ENCODE measurements at places on chromosomes 7 and 10.

DNA sequence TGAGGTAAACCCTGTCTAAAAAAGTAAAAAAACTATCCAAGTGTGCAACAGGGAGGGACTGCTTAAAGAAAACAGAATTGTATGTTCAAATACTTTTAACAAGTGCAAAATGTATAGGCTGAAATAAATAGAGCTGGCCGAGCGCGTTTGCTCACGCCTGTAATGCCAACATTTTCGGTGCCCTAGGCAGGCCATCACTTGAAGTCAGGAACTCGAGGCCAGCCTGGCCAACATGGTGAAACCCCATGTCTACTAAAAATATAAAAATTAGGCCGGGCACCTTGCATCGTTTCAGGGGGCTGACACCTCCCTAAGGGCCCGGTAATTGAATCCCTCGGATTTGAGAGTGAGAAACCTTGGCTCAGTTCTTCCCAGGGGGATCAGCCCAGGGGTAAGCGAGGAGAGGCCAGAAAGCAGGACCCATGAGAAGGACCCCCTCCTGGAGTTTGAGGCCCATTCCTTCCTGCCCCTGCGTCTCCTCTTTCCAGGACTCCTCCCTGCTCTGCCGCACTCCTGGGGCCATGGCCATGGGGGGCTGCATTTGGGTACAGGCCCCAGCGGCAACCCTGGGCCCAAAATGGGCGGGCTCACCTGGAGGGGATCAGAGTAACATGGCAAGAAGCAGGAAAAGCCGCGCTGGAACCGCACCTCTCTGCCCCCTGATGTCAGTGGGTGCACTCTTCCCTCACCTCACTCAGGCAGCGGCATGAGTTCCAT, 75.5 kb upstream of the TMEM248 start:
- DNase-seq, result no peak

DNA sequence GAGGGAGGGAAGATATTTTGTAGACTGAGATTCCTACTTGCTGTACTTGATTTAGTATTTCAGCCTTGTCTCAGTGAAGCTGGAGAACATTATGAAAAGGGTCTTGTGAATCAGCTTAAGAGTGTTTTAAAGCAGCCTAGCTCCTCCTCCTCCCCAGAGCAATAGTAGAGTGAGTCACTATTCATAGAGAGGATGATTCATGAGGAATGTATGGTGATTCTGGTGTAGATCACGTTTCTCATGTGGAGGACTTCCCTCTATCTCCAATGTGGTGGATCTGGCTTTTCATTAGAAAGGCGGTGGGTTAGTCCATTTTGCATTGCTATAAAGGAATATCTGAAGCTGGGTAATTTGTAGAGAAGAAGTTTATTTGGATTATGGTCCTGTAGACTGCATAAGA, 340.1 kb upstream of the CHRM2 start:
- no peak for DNase-seq

DNA sequence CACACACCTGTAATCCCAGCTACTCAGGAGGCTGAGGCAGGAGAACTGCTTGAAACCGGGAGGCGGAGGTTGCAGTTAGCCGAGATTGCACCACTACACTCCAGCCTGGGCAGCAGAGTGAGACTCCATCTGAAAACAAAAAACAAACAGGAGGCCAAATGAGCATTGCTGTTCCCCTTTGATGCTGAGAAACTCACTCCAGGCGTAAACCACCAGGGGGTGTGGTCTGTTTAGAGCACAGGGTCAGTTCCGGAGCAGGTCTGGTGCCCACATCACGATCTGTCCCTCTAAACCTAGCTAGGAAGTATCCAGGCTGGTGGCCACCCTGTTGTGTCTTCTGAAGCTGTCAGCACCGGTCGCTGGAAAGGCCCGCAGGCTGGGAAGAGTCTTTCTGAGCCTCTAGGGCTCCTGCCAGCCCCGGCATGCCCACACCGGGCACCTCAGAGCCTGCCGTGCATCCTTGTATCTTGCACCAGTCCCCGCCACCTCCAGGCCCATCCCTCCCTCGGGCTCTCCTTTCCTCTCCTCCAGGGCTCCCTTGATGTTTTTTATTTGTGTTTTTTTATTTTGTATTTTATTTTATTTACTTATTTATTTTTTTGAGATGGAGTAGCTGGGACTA, 66.3 kb upstream of the SH2B2 start:
- no peak for DNase-seq

- no peak for DNase-seq
Observed at GRCh38 chr7:86592185-86592584, 51.5 kb upstream of the GRM3 start.

DNA sequence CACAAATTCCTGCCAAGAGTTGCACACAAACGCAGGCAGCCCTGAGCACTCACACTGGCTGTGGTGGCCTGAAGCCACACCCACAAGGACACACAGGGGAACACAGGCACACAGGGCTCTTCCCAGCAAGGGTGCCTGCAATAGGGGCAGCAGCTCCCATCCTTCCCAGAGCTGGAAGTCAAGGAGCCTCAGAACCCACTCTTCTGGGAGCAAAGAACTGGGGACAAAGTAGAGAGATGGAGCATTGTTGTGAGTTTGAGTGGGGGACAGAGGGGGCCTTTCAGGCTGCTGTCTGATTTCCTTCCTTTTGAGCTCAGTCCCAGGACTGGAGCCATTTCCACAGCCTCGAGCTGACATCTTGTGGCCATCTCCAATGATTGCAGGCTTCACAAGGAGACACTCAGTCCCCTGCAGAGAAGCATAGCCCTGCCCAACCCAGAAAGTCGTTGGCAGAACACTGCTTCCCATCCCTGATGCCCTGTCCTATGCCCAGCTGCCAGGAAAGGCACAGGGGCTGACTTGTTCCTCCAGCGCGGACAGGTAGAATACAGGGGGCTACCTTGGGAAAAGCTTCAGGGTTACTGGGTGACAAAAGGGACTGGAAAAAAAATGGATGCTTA, 34.4 kb upstream of the SLF2 start:
- DNase-seq, result peak; percentile 69

GRCh38 chr10:48511875-48512231, 93.0 kb downstream of the ARHGAP22 start:
- DNase-seq, result no peak

GRCh38 chr7:46352004-46352954, 431.2 kb upstream of the IGFBP3 start:
- DNase-seq, result peak; percentile 60

- no peak for DNase-seq
Observed at GRCh38 chr7:105286441-105286840, 102.3 kb downstream of the SRPK2 start.

GRCh38 chr10:90775351-90776028, 82.3 kb downstream of the HTR7 start:
- no peak for DNase-seq

DNA sequence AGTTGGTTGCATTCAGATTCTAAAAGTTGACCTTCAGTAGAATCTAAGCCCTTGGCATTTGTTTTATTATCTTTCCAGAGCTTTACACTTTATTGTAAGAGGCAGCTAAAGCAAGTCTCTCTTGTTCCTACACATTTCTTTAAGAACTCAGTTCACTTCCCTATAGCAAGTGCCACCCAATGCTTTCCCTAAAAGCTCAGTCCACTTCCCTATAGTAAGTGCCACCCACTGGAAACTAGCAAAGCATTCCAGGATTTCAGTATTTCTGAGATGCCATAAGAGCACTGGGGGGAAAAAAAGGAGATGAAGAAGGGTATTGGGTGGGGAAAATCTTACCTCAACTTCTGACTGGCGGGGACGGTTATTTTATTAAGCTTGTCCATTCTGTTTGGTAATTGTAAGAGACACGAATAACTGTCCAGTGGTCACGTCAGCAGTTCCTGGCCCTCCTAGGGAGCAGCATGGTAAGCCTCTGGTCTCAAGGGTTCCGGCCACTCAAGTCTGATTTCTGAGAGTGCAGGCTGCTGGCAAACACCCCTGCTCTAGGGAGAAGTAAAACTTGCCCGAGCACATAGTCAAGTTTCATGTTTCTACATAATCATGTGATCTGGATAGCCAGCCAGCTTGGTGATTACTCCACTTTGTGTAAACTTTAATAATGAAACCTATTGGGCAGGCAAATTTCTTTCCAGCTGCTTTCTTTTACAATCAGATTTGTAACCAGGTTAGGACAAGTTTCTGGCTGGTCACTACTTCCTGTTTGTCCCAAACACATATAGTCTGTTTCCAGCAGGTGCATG, at the start of gene BLNK:
Gene BLNK (minus strand): TSS at position 554 of the 800 bp plus-strand sequence. CDS start 171 bp downstream, at position 383.
- peak; percentile 64 for DNase-seq

Measured in GM13977 (cell line).